ENCODE measurements at places on chromosomes 3 and 15. TPM values are rescaled to one million over a fixed set of nuclear protein-coding genes. Genes with fewer than 3 reads are reported as not detected.

FOXP1 gene
- 43.3 TPM for total RNA-seq

TRH gene
- total RNA-seq, result 2.5 TPM

DUSP7 gene
- 2.9 TPM for total RNA-seq

SLC6A1 gene
- not detected for total RNA-seq

ASB14 gene
- not detected for total RNA-seq

HTR3E gene
- not detected for total RNA-seq

Measured in fibroblast of the aortic adventitia (primary cell).